ENCODE measurements at places on chromosomes 7 and 10.

- no peak for DNase-seq
Measured at GRCh38 chr10:603745-604144, 85.7 kb downstream of the DIP2C start.

- DNase-seq: no peak
Measured at GRCh38 chr10:89591796-89592271, 53.2 kb downstream of the PANK1 start.

DNA sequence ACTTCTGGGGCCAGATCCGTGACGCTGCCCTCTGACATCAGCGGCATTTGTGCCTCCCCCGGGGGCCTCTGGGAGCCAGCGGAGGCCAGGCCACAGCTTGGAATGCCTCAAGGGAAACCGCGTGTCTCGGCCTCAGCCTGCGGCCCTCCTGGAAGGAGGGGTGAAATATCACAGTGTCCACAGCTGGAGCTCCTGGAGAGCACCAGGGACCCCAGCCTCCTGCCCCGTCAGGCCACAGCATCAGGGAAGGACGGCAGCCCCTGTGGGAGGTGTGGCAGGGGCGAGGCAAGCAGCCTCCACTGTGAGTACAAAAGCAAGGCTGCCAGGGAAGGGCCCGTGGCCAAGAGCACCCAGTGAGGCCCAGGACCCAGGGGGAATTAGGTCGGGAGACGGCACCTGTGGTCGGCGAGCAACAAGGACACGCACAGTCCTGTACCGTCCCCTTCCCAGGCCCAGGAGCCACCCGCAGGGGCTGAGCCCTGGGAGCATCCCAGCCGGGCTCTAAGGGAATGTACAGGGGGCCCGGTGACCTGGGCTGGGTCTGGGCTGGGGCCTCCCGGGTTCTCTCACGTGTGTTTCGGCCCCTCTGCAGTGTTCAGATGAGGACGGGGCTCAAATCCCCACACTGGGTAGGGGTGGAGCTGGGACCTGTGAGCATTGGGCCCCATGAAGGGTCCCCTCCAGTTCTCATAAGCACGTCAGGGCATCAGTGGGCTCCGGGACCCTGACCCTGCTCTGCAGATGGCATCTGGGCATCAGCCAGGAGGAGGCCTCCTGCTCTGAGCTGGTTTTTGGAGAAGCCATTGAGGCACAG is 18.7 kb upstream of the KNDC1 start:
- no peak for DNase-seq

GRCh38 chr7:620056-620455 is 100.4 kb upstream of the PDGFA start:
- no peak for DNase-seq

GRCh38 chr7:12337095-12337494 is 66.6 kb downstream of the VWDE start:
- no peak for DNase-seq

- no peak for DNase-seq
Measured at GRCh38 chr7:156773966-156774365, 119.0 kb downstream of the LMBR1 start.

DNA sequence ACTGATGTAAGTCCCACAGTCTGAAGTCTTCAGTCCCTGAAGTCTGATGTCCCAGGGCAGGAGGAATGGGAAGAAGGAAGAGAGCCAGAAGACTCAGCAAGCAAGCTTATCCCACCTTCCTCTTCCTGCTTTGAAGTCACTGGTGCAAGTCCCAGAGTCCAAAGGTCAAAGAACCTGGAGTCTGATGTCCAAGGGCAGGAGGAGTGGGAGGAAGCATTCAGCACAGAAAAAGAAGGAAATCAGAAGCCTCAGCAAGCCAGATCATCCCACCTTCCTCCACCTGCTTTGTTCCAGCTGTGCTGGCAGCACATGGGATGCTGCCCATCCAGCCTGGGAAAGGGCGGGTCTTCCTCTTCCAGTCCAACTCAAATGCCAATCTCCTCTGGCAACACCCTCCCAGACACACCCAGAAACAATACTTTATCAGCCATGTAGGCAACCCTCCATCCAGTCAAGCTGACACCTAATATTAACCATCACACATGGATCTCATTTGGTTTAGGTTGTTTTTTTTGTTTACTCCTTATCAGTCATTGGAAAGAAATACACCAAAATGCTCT is 50.9 kb downstream of the ADAM12 start:
- DNase-seq: no peak

- DNase-seq: no peak
Measured at GRCh38 chr10:86349940-86350630, 16.5 kb downstream of the GRID1 start.

DNA sequence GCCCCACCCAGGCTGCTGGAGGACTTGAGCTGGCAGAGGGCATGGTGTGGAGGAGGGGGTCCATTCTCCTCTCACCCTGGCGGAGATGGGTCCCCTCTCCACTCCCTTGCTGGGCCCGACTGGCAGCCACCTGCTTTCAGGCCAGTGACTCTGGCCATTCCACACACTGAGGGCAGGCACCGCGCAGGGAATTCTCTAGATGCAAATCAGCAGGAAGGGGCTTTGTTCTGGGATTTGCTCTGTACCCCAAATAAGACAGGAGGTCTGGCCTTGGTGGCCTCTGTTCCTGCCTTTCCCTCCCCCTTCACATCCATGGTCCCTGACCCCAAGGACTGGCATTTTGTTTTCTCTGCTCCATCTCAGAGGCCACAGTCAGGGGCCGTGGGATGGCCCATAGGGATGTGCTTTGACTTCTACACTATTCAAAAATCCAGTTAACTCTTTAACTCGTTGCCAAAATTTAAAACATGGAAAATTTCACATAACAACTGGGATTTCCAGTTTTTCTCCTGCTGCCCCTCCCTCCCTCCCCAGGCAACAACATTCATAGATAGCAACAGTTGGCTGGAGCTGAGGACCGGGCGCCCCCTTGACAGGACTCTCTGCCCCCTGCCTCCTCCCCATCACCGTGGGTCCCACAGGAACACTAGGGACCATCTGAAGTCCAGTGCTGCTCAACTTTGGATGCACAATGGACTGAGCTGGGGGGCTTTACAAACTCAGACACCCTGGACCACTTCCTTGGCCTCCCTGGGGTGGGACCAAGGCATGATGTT is 33.9 kb downstream of the PPIF start:
- no peak for DNase-seq
